Right lobe of liver (tissue), 6 donors: ENCODE measurements at places on chromosomes 5 and 9. TPM values are rescaled to one million over a fixed set of nuclear protein-coding genes. Genes with fewer than 3 reads are reported as not detected.

NIM1K gene
- total RNA-seq, result 0.06 TPM

DNA sequence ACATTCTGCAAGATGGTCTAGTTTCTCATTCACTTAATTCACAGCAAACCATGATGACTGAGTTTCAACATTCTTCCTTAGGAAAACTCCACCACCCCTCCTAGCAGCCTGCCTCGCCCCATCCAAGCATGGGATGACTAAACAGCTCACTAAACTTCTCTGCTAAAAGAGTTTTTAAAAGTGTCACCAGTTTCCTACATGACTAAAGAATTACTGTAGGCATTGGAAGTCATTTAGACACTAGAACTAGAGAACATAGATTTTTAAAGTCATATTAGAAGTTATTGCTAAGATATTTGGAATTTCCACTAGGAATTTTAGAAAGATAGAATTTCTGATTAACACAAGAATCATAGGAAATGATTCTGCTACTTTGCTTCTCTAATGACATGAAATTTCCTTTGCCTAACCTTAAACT lies 5.5 kb upstream of the ESM1 start:
- DNase-seq, result no peak

- no peak for DNase-seq
Measured at GRCh38 chr5:131523500-131524185, 111.4 kb downstream of the RAPGEF6 start.

FAM169A gene
- total RNA-seq, result 4.1 TPM

DNA sequence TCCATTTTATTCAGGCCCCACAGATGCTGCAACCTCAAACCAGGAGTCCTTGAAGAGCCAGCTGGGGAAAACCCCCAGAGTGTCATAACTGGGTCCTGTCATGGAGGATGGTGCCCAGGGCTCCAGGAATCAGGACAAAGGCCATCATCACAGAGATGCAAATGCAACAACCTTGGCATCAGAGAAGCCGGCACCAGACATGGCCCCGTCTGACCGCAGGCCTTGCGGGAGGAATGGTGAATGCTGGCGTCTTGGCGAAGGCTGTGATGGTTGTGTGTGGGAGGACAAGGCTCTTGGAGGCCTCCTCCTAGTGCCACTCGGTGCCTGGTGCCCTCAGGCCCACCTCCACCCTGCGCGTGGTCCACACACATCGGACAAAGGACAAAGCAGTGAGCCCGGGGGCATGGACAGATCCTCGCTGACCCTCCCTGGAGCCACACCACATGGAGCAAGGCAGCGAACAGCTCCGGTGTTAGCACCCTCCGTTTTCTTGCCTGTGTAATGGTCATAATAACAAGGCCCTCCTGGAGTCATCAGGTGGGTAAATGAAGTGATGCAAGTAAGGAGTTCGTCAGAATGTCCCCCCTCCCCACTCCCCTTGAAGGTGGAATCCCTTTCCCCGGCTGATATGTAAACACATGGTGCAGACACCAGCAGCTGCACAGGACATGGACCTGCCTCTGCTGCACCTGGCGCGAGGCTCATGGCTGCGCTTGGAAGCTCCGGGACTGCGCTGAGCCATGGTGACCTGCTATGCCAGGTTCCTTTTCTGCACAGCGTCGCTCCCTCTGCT lies 380.7 kb downstream of the IRX2 start:
- DNase-seq, result no peak

PCDHGB1 gene
- total RNA-seq, result 0.37 TPM
